NCI-H774 (cell line): ENCODE measurements at places on chromosomes 7 and 10.

DNA sequence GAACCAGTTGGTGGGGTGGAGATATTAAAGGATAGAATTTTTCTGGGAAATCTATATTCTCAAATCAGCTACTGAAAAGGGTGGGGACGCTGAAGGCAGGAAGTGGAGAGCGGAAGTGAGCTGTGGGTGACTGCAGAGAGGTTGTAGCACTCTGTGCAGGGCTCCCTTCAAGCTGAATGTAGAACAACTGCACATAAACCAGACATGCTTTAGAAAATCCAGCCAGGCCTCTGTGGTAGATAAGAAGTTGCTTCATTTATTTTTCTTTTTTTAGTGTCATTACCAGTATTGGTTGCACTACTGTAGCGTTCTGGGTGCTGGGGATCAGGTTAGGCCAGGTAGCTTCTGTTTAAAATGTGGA is 127.8 kb downstream of the CELF2 start:
- no peak for DNase-seq

DNA sequence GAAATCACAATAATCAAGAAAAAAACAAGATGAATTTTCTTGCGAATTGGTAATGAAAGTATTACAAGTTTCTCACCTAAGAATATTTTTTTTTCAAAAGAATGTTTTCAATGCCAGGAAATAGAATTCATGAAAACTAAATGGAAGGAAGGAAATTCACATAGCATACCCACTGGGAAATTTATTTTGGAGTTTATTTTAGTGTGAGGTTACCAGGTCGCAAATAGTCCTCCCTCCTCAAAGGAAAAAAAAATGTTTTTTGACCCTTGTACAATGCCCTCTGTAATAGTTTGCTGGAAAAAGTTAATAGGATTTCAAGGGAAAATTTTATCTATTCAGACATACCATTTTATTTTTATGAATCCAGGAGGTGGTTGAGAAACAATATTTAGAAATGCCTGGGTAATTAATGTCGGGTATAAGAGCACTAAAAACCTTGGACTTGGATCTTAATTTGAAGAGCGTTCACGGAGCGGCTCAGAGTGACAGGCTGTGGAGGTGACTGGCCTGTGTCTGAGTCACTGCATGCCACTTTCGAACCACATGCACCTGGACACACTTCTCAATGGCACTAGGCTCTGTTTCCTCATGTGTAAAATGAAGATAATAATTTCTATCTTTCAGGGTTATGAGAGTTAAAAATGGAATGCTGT is 28.2 kb downstream of the CUBN start:
- DNase-seq: no peak

DNA sequence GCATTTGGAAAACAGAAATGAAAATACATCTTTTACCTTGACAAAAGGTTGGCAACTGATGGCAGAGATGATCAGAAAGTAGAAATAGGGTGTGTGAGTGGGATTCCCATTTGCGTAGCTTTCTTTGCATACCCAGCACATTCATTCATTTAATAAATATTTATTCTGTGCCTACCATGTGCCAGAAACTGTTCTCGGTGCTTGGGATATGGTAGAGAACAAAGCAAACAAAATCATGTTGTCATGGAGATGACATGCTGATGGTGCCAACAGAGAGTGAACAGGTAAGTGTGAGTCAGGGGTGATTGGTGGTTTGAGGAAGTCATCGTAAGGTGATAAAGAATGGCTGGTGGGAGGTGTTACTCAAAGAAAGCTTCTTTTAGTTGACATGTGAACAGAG is 45.4 kb downstream of the CACNB2 start:
- peak; percentile 3 for DNase-seq

DNA sequence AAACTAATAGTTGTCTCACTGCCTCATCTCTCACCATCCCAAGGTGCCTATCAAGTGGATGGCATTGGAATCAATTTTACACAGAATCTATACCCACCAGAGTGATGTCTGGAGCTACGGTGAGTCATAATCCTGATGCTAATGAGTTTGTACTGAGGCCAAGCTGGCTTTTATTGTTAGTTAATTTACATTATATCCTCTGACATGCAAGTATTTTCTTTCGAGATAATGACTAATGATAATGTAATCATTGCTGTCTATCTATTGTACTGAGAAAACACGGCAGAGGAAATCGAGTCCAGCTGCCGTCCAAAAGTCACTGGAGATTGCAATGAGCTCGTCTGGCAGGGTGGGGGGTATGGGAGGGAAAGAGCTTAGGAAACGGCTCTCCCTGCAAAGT is 172.4 kb upstream of the LANCL2 start:
- no peak for DNase-seq

DNA sequence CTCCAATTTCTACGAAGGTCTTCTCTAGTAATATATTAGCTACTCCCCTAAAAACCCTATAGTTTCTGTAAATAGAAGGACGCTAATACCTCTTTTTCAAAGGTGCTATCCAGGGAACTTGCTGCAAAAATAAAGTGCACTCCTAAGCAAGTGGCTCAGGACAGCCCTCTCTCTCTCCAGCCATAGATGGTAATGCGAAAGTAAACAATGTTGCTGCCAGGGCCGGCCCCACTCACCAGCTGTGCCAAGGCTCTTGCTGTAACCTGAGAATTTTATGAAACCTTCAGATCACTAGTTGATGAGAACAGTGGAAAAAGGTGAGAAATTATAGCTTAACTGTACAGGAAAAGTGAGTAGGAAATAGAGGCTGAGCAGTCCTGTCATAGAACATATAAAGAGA is 10.9 kb upstream of the TAS2R39 start:
- peak; percentile 14 for DNase-seq

- no peak for DNase-seq
Observed at GRCh38 chr10:21964983-21965665, 38.4 kb downstream of the DNAJC1 start.

DNA sequence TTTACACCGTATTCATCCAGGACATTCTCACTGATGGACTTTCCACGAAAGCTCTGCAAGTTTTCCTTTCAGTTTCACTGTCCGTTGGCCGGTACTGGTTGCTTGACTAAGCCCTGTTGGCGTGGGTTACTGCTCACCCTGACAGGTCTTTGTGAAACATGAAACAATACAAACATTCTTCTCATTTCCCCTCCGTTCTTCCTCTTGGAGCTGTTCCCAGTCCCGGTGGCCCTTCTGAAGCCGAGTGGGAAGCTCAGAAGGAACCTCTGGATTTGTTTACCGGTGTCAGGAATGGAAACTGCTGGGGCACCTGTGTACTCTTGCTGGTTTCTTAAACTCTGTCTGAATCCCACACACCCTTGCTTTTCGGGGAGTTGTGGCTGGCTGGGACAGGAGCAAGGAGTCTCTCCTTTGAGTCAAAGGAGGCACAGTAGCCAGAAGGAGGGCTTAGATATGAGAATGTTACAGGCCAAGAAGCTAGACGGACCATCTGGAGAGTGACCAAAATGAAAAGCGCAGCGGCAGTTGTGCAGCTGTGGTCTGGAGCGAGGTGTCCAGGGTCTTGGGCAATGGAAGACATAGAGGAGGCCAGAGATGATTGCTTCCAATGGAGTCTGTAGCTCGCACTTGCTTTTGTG is 45.7 kb downstream of the LYZL2 start:
- DNase-seq: peak; percentile 9

DNA sequence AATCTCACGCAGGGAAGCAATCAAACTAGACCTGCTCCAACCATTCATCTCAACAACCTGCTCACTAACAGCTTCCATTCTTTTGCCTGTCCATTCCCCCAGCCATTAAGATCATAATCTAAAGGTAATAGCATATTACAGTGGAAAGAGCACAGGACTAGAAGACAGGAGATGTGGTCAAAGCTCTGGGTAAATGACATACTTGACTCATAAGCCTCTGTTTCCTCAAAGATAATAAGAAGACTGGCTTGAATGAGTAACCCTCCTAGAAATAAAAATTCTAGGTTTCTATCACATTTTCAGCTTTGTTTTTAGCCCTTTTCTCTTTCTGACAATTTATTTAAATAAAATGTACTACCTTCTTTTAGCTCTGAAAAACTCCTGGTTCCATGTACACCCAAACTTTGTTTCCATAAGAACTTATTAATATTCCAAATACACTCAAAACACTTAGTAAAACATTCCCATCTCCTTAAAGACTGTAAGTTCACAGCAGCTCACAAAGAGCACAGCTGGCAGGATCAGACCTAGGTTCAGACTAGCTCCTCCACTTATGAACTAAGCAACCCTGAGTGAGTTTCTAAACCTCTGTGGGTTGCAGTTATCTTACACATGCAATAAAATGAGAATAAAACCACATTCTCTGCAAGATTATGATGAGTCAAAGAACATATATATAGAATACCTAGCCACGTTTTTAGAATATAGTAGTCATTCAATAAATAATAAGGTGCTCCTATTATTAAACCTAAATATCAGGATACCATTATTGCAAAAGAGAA is 11.6 kb downstream of the FAM204A start:
- no peak for DNase-seq

- no peak for DNase-seq
Observed at GRCh38 chr10:63390521-63390920, 75.3 kb downstream of the JMJD1C start.

DNA sequence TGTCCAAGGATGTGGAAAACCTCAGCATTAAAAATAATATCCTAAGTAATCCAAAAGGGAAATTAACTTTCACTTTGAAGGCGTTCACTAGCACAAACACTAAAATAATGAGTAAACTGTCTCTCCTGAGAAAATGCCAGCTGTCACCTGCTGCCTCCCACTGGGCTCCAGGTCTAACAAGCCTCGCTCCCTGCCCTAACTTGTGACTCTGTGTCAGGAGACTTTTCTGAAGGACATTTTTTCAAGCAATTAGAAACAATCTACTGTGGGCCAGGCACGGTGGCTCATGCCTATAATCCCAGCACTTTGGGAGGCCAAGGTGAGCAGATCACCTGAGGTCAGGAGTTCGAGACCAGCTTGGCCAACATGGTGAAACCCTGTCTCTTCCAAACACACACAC is 72.8 kb upstream of the GLCCI1 start:
- DNase-seq: peak; percentile 39

GRCh38 chr10:72329290-72330068 is 25.2 kb downstream of the DNAJB12 start:
- DNase-seq: no peak

DNA sequence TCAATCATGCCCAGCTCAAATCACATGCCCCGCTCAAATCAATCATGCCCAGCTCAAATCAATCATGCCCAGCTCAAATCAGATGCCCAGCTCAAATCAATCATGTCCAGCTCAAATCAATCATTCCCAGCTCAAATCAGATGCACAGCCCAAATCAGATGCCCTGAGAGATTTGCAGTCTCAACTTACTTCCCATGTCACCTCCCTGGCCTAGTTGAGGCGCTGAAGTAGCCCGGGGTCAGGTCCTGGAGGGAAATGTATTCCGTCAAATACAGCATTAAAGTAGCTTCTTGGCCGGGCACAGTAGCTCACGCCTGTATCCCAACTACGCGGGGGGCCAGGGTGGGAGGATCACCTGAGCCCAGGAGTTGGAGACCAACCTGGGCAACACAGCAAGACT is 15.7 kb upstream of the PRKAR1B start:
- DNase-seq: no peak

- peak; percentile 20 for DNase-seq
Observed at GRCh38 chr7:85191383-85191782, 4.5 kb upstream of the SEMA3D start.

DNA sequence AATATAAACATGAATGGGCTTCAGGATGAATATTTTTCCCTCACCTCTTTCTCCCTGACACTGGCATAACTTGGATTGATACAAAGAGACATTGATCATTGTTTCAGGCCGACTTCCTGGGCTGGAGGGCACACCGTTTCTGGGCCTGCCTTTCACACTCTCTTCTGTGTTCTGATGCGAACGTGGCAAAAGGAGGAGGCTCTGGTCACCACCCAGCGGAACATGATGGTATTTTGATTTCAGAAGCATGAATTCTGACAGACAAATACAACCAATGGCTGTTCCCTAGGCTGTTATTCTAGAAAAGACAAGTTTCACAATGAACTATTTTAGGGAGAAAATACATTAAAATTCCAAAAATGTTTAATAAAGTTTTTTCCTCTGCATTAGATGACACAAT is 534.5 kb upstream of the MKI67 start:
- no peak for DNase-seq

- no peak for DNase-seq
Observed at GRCh38 chr10:109959259-109960145, 36.2 kb upstream of the XPNPEP1 start.

DNA sequence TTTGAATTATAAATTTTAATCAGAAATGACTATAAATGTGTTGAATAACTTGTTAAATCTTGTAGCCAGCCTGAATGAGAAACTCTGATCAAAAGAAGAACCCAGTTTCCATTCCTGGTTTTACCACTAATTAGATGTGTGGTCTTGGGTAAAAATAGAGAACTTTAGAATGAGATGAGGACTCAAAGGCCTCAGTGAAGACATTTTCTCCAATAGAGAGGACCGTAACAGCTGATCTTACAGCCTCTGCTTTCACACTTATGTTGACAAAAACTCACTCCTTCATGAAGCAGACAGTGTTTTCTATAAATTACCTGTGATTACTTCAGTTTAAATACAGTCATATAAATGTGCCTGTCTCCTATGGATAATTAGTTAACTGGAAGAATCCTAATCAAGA is 200.1 kb upstream of the MEOX2 start:
- DNase-seq: no peak

DNA sequence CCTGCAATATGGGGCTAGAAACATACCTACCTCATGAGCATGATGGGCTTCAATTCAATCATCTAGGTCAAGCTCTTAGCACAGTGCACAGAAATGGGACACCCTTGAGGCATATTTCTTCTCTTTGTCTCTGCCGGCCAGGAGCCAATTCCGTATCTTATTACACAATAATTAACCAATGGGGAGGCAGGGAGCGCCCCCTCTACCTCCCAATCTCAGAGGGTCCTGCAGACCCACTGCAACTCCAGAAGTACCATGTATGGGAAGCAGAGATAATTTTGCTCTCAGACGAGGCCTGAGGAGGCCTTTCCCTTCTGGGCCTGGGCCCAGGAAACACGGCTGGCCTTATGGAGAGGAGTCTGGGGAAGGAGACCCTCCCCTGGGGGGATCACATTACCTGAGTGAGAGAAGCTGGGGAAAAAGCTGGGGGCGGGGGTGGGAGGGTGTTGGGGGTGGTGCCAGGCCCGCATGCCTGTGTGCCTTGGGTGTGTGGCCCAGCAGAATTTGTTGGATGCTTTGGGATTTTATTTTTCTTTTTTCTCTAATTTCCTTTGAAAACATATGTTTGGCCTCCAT is 155.5 kb downstream of the UBE2H start:
- DNase-seq: no peak
